ENCODE measurements at places on chromosomes 3 and 15. TPM values are rescaled to one million over a fixed set of nuclear protein-coding genes. Genes with fewer than 3 reads are reported as not detected.

The CAMKV gene
- polyA plus RNA-seq: 0.51 TPM

The AMIGO3 gene
- 0.13 TPM for polyA plus RNA-seq

The TRIM59 gene
- 12.1 TPM for polyA plus RNA-seq

The KY gene
- polyA plus RNA-seq: not detected

The CYP1A2 gene
- polyA plus RNA-seq: not detected

- no peak for DNase-seq
Measured at GRCh38 chr15:75069301-75069925, 46.0 kb downstream of the PPCDC start.

DNA sequence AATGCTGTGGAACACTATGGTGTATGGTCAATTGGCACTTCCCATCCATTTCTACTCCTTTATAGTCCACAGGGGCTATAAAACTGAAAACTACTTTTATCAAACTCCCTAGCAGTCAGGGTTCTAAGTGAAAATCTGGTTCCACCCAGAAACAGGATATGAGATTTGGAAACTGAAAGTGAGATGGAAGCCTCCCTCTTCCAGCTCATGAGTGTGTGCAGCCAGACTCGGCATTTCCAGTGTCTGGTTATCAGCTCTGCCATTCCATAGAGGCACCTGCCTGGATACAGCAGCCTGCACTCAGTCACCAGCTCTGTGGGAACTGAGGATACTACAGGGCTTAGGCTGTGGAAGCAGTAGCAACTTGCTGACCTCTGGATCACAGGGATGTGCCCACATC, 14.7 kb upstream of the PLA2G4F start:
- no peak for DNase-seq

Measured in A549 (cell line).